ENCODE measurements at places on chromosomes 4 and X.
A peak's percentile ranks its signal among the peaks of the same experiment; 100 is the strongest.

DNA sequence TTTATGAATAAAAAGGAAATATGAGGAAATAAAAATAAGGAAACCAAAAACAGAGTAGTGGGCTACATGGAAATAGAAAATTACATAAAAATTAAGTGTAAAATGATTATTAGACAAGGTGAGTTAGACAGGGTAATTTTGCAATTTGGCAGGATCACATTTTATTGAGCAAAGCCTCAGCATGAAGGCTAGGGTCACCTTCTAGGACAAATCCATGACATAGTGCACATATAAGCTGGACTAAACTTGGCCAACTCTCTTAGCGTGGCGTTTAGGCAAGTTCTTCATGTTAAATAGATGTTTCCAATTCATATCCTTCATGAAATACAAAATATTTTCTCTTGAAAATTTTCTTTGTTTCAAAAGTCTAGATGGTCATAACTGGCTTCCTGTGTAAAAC, 25.7 kb upstream of the UGT2B7 start:
- no peak for DNase-seq

GRCh38 chr4:22903913-22904312, 211.2 kb downstream of the GBA3 start:
- no peak for DNase-seq

DNA sequence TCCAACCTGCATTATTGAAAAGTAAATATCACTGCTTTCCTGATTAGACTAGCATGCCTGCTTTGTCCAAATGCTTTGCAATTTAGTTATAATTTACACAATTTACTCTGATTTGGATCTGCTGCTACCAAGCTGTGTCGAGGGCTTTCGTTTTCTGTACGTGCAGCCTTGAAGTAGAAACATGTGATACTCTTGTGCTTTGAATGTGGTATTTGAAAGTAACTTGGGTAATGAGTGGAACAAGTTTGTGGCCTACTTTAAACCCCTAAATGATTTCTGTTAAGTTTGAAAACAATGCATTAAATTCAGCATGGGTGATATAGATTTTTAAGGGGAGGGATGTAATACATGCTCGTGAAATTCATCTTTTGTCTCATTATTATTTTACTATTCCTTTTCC, 240.7 kb downstream of the IQCM start:
- no peak for DNase-seq

DNA sequence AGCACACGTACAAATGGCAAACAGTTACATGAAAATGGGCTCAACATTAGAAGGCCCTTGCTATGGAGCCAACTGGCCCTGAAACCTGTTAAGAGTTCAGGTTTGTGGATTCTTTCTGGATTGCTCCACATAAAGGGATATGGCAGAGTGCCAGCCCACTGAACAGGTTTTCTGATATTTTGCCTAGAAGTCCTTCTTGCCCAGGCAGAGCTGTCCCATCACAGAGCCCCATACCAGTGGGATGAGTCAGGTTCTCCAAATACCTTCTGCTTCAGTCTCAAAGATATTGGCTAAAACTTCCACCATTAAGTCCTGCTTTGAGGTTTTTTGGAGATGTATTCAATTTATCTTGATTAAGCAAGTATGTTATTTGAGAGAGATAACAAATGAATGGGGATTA, 146.8 kb upstream of the IL1RAPL2 start:
- peak; percentile 9 for DNase-seq

DNA sequence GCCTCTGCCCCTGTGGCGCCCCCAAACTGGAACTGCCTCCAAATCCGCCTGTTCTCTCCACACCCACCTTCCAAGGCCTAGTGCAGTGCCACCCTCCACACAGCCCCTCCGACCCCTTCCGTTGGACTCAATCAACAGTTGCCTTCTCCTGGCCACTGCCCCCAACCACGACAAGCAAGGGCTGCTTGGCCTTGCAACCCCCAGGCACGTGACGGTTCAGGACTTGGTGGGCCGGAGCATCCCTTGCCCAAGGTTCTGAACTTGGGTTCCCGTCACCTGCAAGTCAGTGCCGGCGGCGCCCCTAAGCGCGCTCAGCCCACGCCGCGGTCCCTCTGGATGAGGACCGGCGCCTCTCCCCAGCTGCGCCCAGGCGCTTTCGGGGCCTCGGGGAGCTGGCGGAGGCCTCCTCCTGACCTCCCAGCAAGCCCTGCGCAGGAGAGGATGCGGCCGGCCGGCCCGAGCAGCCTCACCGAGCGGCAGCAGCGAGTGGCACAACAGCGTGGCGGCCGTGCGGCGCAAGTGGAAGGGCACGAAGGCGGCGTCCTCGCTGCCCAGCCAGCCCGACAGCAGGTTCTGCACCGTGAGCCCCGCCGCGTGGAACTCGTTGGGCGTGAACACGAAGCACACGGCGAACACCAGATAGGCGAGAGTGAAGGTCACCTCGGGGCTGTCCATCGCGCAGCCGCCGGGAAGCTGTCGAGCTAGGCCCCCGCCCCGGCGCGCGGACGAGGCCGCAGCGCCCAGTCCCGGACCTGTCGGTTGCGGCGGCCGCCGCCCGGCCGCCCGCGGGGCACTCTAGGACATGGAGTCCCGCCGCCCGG, 750 bp downstream of the TMEM129 start:
- peak; percentile 58 for DNase-seq

DNA sequence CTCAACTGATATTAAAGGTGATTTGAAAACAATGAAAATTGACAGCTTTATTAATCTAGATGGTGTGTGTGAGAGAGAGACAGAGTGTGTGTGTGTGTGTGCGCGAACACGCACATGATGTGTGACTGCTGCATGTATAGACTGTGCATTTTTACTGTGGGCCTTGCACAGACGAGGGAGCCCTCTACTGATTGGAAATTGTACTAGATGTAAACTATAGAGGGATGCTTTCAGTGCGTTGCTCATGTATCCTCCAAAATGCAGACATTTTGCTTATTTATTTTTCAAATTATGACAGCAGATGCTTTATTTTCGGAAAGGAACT, 168.4 kb upstream of the GK2 start:
- peak; percentile 42 for DNase-seq

DNA sequence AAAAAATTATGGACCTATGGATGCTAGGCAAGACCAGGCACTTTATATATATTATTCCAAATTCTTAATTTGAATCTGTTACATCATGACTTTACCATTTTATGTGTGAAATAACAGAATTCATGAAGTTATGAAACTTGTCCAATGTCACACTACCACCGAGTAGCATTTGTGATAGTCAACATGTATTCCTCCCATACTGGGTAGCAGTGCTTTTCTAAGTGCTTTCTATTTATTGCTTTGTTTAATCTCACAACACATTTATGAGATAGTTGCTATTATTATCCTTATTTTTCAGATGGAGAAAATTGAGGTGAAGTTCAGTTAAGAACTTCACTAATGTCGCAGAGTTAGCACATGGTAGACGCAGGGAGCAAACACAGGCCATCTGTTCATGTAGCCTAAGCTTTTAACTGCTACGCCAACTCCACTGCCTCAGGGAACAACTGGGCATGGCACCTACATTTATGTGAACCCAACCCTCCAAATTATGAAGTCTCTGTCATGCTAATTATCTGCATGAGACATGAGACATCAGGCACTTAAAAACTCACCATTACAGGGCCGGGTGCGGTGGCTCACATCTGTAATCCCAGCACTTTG, 20.8 kb downstream of the GUCY1A1 start:
- DNase-seq, result no peak

GRCh38 chr4:158538911-158539310, 17.2 kb downstream of the RXFP1 start:
- DNase-seq, result no peak

DNA sequence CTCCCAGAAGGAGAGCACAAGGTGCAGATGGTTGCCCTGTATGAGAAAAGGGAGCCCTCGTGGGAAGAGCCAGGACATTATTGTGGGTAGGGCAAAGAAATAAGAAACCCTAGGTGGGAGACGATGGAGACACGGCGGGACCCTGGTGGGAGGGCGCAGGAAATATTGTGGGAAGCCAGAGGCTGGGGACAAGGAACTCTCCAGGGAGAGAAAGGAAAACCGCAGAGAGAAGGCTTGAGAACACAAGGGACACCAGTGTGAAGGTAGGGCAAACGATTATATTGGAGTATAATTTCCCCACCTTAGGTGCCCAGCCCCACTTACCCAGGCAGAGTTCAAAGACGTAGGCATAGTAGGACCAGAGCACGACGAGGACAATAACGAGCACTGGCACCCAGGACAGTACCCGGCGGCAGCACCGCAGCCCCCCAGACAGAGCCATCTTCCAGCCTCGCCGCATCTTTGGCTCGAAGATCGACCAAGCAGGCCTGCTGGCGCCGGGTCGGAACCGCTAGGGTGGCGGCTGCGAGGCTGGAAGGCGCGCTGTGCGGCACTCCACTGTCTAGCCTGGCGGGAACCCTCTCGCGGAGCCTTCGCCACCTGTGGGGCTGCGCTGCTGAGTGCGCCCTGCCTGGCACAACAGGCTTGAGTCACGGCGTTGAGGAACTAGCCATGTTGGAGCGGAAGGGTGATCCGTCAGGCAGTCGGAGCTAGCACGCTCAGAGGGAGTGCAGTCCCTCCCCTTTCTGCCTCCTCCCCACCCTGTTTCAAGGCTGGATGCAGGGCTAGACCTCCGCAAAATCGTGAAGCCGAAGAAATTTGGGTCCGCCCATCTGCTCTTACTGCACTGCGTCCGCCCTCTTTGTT, at the start of gene ZDHHC15:
Gene ZDHHC15 (minus strand): TSS at position 473 of the 867 bp plus-strand sequence. CDS start 13 bp downstream, at position 460.
- no peak for DNase-seq

GRCh38 chrX:42748067-42748850, 29.7 kb downstream of the PPP1R2C start:
- peak; percentile 0 for DNase-seq

- no peak for DNase-seq
Observed at GRCh38 chr4:119942806-119943205, 123.8 kb downstream of the MAD2L1 start.

Measured in ELR (cell line).